ENCODE measurements at places on chromosomes 3 and 15.

GRCh38 chr3:70608434-70608833 is 296.0 kb upstream of the MDFIC2 start:
- DNase-seq, result peak; percentile 7

DNA sequence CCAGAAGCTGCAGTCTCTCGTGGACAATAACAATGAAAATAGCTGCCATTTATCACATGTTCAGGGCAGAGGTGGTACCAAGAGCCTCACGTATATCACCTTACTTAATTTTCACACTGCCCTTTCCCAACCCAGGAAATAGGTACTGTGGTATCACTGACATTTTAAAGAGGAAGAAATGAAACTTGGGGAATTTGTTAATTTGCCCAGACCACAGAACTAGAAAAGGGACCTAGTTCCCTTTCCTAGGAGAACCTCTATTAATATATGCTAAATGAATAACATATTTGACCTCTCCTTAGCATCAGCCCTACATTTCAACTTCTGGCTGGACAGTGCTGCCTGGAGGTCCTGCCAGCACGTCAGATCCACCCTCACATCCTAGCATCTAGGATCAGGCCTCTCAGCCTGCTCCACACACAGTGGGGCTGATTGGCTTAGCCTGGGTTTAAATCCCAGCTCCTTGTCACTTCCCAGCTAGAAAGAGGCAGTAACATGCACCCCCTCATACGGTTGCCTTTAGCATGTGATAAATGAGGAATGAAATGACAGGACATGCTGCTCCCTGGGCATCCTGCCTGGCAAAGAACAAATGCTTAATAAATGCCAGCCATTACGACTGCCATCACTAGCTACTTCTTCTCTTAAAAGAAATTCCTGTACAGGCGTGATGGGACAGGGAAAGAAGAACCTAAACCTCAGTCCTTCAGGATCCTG is 95.1 kb upstream of the TNFAIP8L3 start:
- no peak for DNase-seq

GRCh38 chr3:169458752-169459151 is 204.8 kb downstream of the MECOM start:
- DNase-seq, result no peak

DNA sequence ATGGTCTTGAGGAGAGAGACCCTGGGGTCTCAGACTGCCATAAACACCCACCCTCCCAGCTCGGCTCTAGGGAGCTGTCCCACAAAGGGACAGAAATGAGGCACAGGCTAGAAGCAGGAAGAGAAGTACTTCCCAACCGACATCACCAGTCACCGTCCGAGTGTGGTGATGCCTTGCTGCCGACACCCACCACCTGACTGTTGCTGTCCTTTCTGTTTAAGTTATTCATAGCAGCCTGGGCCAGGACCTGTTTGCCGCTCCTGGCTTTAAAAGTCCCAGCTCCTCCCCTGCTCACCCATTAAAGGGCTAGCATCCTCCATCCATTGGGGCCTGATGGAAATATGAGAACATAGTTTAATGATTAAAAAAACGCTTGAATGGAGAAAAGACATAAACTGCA is 13.2 kb upstream of the SPG11 start:
- no peak for DNase-seq

- no peak for DNase-seq
Measured at GRCh38 chr15:45703670-45704328, 69.0 kb downstream of the SQOR start.

DNA sequence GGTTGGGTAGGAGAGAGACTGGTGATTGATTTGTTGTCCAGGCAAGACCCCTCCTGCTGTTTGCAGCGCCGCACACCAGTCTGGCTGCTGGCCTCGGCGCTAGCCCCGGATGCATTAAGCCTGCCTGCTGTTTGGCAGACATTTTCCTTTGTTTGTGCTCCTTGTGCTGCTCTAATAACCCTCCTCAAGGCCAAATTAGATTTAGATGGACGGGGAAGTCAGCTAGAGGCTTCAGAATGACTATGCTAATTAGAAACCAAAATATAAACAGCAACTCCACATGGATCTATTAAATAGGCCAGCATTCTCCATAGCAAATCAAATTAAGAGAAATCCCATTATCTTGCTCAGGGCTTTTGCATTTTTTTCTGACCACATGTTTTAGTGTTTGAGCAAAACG is 445.2 kb downstream of the SQOR start:
- DNase-seq, result no peak

GRCh38 chr3:64264501-64265109 is 39.3 kb upstream of the PRICKLE2 start:
- peak; percentile 37 for DNase-seq

- DNase-seq, result no peak
Measured at GRCh38 chr3:126300761-126301481, 56.3 kb downstream of the KLF15 start.

DNA sequence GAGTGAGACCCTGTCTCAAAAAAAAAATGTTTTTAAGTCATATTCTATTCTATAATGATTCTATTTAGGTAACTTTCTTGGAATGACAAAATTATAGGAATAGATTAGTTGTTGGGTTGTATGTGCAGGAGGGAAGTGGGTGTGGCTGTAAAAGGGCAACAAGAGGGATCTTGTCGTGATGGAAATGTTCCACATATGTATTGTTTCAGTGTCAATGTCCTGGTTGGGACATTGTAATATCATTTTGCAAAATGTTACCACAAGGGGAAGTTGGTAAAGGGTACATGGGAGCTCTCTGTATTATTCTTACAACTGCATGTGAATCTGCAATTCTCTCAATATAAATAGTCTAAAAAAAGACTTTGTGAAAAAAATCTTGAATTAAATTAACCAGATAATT is 14.3 kb upstream of the ABHD5 start:
- DNase-seq, result no peak

GRCh38 chr3:72383230-72383629 is 465.0 kb downstream of the SHQ1 start:
- no peak for DNase-seq

DNA sequence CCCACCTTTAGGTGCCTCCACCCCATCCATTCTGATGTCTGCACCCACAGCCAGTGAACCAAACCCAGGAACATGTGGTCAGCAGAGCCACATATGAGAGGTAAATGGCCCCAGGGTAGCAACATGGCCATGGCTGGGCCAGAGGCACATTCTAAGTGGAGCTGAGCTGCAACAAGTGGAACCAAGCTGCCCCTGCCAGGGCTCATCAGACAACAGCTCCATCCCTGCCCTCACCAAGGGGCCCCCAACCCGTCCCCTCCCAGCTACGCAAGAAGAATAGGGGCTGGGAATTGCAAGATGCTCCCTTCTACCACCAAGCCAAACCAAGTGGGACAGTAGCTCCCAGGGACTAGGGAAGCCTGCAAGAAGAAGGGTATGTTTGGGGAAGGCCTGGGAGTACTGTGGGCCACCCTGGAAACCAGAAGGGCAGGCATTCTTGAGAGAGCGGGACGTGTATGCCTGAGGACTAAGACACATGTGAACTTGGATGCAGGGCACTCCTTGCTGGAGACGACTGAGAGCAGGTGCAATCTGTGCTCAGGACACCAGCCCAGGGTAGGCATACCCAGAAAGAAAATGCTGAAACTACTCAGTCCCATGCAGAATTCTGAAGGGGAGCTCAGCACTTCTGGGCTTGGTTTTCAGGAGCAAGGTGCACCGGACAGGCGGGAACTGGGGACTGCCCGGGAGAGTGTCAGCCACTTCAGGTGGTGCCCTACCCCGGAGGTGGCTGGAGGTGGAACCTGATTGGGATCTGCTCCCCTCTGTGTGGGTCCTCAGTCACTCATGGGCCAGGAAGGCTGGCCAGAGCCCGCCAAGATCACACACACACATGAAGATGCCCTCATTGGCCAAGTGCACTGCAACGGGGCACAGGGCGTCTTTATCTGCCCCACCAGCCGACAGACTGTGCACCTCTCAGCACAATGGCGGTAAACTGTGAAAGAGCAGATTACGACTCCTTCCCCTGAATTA is 9.5 kb downstream of the MYL3 start:
- DNase-seq, result no peak

GRCh38 chr15:78567531-78567930 is 2.2 kb downstream of the CHRNA5 start:
- DNase-seq, result no peak
